Stimulated activated CD8-positive, alpha-beta memory T cell treated with anti-CD3 and anti-CD28 coated beads, Interleukin-4, amount 100 ng/mL, for 1 hour (primary cell): ENCODE measurements at places on chromosomes 6 and 20.

DNA sequence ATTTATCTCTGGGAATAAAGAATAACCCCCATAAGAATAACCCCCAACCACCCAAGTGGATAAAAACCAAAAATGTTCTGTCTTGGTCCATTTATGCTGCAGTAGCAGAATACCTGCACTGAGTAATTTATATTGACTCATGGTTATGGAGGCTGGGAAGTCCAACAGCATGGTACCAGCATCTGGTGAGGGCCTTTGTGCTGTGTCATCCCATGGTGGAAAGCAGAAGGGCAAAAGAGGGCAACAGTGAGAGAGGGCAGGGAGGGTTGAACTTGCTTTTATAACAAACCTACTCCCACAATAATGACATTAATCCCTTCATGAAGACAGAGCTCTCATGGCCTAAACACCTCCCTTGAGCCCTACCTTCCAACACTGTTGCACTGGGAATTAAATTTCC, 133.7 kb downstream of the ERMARD start:
- DNase-seq: no peak

DNA sequence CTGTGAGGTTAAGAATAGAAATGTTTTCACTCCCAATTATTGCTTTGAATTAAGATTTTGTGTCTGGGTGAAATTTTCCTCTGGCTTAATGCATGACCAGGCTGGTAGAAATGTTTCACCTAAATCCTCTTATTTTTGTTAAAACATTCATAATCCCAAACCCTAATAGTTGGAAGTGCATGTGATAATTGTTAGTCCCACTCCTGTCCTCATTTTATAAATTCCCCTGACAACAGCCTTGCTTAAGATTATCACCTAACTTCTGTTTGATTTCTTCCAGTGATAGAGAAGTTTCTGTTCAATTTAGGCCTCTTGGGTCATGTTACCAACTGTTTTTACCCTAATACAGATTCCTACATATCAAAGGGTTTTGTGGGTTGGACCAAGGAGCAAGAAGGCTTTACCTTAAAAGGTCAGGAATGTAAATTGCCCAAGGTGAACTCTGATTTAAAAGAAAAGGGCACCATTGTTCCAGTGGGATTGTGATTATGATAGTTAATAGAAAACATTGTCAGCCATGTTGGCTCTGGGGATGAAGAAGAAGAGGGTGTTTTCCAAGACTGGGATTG, 158.7 kb upstream of the CENPW start:
- no peak for DNase-seq

- no peak for DNase-seq
These were observed 1.7 kb upstream of the FAM50B start for GRCh38 chr6:3847521-3847920.

DNA sequence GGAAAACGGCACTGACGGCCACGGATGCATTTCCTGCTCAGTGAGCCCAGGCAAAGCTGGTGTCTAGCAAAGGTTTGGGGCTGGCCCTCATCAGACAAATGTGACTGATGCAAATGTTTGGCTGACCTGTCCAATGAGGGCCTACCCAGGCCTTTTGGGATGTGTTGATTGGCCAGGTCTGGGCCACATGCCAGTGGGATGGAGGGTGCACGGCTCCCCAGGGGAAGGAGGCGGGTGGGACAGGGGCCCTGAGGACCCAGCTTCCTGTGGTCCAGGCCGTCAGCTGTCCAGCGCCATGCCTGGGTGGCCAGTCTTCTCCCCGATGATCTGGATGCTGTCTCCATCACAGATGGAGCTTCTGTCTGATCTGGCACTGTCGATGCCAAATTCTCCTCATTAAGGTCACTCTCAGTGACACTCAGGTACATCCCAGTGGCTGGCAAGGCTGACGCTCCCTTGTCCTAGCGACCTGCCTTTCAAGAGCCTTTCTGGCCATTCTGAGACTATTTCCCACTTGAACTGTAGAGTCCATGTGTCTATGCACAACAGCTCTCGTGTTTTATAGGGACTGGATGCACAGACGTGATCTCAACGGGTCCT, 43.0 kb downstream of the NTSR1 start:
- DNase-seq: no peak

- DNase-seq: no peak
These were observed 34.8 kb downstream of the ZC3H12D start for GRCh38 chr6:149449831-149450678.

DNA sequence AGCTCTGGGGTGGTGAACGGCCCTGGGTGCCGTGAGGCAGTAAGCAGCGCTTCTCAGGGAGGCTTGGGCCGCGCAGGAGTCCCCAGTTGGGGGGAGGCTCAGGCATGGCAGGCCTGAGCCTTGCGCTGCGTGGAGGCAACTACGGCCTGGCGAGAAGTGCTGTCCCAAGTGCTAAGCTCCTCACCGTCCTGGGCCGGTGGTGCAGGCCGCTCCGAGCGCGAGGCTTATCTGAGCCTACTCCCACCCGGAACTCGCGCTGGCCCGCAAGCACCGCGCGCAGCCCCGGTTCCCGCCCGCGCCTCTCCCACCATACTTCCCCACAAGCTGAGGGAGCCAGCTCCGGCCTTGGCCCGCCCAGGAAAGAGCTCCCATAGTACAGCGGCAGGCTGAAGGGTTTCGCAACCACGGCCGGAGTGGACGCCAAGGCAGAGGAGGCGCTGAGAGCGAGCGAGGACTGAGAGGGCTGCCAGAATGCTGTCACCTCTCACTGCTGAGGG, 1.8 kb upstream of the WRNIP1 start:
- no peak for DNase-seq

DNA sequence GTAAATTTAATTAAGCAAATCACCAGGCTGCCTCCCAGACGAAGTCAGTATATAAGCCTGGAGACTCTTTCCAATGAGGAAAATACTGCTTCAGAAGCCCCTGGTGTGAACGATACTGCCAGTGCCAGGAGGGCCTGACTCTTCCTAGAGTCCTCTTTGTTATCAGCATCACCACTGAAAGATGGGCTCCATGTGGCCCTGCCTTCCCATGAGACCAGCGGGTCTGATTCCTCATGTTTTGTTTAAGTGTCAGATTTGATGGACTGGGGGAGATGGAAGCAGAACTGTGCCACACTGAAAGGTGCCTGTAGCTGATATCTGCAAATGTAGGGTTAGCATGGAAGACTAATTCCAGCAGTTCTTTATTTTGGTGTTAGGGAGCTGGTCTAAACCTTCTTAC, 7.9 kb downstream of the NQO2 start:
- DNase-seq: no peak

GRCh38 chr6:57207872-57208271, 14.2 kb downstream of the RAB23 start:
- DNase-seq: no peak
